ENCODE measurements at places on chromosomes 4 and X.

- DNase-seq = no peak
Measured at GRCh38 chr4:16993956-16994840, 95.8 kb upstream of the LDB2 start.

DNA sequence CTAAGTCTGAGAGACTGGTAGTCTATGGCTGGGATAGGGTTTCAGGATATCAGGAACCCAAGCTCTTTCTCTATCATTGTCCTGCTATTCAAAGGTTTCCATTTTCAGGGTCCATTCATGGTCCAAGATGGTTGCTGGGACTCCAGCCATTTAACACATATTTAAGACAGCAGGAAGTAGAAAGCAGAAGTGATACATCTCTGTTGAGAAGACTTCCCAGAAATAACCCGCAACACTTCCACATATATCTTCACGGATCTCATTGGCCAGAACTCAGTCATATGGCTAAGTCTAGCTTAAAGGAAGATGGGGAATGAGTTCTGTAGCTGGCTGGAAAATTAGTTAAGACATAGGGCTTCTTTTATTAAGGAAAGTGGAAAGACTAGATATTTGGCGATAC lies 23.8 kb downstream of the CTSO start:
- no peak for DNase-seq

GRCh38 chr4:39657465-39657864 lies 18.8 kb upstream of the SMIM14 start:
- DNase-seq = no peak

GRCh38 chrX:65608026-65608425 lies 59.4 kb upstream of the MSN start:
- no peak for DNase-seq

DNA sequence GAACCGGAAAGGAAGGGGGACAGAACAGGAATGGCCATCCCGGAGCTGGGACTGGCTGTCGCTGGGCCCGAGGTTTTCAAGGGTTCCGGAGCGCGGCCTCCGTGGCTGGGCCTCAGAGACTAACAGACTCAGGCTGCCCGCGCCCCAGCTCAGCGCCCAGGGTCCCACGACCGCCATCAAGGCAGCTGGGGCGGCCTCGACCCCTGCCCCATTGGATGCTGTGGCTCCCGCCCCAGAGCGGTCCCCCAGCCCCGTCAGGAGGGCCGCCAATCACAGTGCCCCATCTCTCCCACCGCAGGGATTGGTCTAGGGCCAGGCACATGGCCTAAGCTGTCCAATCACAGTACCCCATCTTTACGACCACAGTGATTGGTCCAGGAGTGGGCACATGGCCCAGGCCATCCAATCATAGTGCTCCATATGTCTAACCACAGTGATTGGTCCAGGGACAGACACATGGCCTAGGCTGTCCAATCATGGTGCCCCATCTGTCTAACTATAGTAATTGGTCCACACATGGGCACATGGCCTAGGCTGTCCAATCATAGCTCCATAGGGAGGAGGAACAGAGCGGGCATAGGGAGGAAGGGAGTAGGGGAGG lies 105.3 kb upstream of the NKX1-1 start:
- DNase-seq = peak; percentile 48

DNA sequence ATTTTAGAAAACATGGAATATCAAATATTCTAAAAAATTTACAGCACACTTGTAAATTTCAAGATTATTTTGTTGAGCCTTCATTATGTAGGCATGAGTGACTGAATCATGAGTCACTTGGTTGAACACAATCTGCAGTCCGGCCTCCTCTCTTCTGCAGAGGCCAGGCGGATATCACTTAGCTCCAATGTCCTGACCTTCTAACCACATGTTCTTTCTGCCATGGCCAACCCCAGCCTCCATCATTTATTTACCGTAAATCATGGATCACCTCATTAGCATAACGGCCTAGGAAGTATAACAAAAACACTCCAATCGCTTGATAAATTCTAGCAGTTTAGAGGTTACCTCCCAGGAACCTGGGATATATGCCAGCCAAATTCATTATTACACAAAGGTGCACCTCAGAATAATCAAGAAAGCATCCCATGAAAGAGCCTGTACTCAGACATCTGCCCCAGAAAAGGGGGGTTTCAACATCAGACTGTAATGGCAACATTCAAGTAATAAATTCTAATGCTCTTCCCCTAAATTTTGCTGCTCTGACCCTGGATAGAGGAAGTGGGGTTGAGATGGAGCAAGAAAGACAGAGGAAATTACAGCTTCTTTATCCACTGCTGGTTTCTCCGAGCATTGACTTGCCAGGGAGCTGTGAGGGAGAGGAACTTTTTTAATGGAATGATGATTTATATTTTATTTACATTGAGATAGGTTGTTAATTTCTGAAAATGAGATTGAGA lies 2153.6 kb upstream of the AGA start:
- no peak for DNase-seq

- DNase-seq = no peak
Measured at GRCh38 chr4:59484944-59485343, 1715.2 kb upstream of the ADGRL3 start.

- DNase-seq = no peak
Measured at GRCh38 chr4:123588631-123589241, 192.1 kb downstream of the SPRY1 start.

GRCh38 chrX:69179380-69179911 lies 14.2 kb upstream of the PJA1 start:
- DNase-seq = no peak

- no peak for DNase-seq
Measured at GRCh38 chr4:134754301-134755019, 552.9 kb upstream of the PABPC4L start.

DNA sequence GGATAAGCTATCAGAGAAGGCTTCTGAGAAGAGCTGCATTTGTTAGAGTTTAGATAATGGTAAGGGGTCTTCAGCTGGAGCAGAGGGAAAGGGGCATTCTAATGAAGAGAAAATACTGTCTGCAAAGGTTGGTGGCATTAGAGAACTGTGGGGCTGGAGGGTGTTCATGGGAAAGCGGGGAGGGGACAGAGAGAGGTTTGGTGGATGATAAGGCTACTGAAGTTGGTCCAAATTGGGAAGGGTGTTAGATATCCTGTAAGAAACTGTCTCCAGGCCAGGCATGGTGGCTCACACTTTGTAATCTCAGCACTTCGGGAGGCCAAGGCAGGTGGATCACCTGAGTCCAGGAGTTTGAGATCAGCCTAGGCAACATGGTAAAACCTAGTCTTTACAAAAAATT lies 59.9 kb downstream of the AFF1 start:
- DNase-seq = no peak

DNA sequence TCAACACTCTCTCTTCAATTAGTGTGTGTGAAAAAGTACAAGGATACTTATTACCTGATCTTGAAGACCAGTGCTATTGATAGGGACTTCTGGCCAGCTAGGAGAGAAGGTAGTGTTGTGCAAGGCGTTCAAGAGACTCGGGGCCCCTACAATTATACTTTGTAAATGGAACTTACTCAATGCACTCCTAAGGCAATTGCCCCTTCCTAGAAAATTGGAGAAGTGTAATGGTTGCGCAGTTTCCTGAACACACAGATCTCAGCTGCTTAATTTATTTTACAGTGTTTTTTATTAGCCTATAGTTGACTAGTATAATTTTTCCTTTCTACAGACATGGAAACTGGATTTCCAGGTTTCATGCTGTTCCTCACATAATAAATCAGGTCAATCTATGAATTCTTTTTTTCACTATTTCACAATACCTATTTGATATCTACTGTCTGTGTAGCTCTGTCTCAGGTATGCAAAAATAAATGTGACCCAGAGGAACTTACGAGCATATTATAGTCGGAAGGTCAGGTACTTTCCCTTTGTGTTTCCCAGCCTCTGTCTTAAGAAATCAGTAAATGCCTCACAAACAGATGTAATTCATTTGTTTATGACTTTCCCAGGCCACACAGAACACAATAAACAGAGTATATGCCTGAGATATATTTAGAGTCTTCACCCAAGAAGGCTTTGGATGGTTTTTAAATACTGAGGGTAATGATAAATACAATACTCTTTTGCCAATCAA lies 89.1 kb upstream of the TET2 start:
- no peak for DNase-seq

DNA sequence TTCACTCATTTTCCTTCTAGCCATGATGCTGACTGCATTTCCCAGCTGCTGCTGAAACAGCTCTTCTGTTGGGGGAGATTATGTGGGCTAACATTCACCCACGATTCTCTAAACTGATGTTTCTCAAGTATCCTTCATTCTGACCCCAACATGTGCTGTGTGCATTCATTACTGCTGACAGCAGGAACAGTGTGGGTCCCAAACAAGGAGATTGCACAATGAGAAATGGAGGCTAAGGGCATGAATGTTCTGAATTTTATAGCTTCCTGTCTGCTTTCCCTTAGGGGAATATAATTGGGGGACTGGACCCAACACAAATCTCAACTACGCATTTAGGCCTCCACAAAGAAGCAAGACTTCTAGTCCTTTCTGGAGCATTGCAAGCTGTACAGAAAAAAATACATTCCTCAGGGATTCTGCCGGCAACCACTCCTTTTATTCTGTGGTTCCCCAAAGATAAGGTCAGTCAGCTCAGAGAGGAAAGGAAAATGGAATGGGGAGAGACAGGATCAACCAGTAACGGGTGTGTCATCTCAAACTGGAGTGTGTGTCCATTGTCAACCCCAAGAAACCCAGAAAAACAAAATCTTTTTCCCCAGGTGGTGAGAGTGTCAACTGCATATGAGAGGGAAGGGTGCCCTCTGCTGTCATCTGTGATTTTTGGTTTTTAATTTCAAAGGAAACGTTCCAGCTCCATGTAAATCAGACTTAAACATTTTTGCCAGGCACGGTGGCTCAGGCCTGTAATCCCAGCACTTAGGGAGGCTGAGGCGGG lies 81.5 kb upstream of the EGFL6 start:
- DNase-seq = peak; percentile 65

- DNase-seq = no peak
Measured at GRCh38 chr4:141573678-141574077, 62.7 kb upstream of the IL15 start.

DNA sequence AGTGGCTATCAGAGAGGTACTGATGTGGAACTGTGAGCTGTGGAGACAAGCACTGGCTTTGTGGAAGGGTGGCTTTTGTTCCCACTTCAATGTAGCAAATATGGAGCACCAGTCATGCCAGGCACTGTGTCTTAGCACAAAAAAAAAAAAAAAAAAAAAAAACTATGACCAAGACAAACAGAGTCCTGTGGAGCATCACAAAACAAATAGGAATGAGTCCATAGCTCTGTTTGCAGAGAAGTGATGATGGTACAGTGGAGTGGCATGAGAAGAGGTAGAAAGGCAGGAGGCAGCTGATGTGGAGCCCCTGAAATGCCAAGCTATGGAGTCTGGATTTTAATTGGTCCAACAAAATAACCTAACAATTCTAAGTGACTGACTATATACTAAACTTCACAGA lies 116.9 kb downstream of the RAB28 start:
- DNase-seq = no peak

DNA sequence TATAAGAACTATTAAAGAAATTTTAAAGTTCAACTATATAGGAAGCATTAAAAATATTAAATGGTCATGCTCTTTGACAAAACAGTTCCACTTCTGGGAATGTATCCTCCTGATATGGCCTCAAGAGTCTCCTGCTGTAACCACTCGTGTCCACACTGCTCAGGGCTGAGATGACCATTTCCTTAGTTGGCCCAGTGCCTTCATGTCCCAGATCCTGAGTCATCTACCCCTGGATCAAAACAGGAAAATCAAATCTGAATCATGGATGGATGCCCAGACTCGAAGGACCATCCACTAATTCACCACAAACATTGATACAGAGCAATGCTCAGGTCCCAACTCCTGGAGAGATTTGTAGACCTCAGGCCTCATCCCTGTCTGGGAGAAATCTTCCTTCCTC lies 44.7 kb downstream of the GPRASP3 start:
- DNase-seq = no peak

DNA sequence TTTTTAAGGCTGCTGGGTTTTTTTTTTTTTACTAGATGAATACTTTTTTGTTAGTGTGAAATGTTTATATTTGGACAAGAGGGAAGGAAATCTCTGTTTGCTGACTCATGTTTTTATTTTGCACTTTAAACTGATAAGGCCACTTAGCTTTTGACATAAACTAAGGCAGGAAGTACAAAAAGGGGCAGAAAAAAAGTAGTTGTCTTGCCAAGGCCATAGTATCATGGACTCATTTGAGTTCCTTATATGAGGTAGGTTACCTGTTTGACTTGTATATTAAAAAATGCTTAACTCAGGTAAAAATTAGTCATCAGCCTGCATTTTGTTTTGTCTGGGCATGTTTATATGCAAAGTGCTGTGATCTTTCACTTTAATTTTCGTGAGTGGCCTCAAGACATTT lies 26.0 kb downstream of the SMAD1 start:
- DNase-seq = no peak

- no peak for DNase-seq
Measured at GRCh38 chr4:6767748-6768538, 14.6 kb upstream of the KIAA0232 start.

DNA sequence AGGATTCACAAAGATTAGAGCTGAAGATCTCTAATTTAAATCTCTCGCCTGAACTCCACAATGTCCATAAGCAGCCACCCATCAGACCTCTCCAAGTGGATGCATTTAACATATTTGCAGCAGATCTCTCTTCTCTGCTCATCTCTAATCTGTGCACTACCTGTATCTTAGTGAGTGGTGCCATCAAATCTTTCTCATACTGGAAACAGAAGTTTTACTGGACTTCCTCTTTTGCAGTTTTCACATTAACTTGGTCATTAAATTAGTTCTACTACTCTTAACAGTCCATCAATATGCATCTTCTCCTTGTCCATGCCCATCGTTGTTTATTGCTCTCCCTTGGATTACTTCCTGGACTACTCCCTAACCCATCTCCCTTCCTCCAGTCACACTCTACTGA lies 488.5 kb downstream of the IL15 start:
- no peak for DNase-seq

DNA sequence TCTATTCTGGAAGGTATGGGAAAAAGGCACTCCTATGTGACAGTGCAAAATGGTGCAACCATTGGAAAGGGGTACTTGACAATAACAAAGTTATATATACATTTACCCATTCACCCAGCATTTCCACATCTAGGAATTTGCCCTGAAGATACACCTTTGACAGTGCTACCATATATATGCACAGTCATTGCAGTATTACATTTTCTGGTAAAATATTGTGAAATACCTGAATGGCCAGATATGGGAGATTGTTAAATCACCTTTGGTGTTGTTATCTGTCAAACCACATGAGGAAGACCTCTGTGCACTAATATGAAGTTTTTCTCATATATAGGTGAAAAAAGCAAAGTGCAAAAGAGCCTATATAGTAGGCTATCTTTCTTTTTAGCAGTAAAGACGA lies 53.5 kb downstream of the SMAD1 start:
- DNase-seq = no peak

GRCh38 chrX:49042581-49043219 lies 457 bp downstream of the TFE3 start:
- DNase-seq = no peak

GRCh38 chr4:68349279-68349648 lies 626 bp downstream of the YTHDC1 start:
- DNase-seq = no peak

- DNase-seq = no peak
Measured at GRCh38 chrX:103276581-103277002, at the start of gene TCEAL5. TSS of gene TCEAL5 (minus strand) at chrX:103276750. CDS start at chrX:103274563, 2,187 bp downstream.

Measured in CD4-positive, alpha-beta memory T cell (primary cell).